ENCODE measurements at places on chromosomes 2 and 18. TPM values are rescaled to one million over a fixed set of nuclear protein-coding genes. Genes with fewer than 3 reads are reported as not detected.
A peak's percentile ranks its signal among the peaks of the same experiment; 100 is the strongest.

DNA sequence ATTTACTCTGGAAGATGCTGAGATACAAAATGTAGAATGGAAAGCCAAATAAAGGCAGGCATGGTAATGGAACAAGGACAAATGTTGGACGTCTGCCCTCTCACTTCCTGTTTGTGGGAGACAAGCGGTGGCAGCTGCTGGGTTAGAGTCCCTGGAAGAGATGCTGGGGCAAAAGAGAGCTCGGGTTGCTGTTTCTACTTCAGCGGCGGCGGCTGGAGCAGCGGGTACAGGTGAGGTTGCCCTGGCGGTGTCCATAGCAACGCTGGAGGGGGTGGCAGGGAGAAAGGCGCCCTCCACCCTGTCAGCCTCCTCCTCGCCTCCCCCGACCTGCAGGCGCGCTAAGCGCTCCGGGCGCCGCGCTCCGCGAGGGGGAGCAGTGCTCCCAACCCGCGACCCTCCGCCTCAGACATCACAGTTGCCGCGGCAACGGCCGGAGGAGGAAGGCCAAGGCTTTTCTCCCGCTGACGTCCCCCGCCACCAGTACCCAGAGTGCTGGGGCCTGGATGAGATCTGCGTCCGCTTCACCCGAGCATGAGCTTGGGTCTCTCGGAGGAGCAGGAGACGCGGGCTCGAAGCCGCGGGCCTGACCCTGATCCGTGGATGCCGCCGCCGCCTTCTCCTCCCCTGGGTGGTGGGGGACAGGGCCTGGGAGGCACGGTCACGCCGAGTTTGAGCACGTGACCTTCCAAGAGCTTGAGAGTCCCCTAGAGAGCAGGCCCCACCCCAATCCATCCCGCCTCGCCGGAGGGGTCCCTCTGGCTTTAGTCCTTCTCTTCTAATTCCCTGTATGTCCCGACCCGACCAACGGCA lies 65.6 kb downstream of the NOL4 start:
- H3K27ac ChIP-seq = no peak overlapping the region
- peaks cover 8% of the 10 kb centered on the region for H3K27me3 ChIP-seq
- H3K36me3 ChIP-seq = no peaks in the 10 kb centered on the region
- DNase-seq = peak; percentile 21

DNA sequence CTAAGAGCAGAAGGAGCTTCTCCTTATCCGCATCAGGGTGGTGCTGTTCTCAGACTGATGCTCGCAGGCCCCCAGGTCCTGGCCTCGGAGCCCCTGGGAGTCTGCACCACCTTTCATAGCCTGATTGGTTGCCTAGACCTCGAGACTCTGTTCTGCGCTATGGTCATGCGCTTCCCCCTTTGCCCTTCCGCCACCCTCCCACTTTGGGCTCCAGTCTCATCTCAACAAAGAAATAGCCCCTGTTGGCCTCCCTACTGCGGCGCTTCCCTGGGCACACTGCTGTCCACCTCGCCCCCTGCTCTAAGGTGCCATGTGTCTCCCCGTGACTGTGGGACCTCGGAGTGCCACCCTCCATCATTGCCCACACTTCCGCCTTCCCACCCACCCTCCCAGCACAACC lies 102.9 kb upstream of the TWIST2 start:
- H3K27me3 ChIP-seq = no peaks in the 10 kb centered on the region
- no peak for DNase-seq
- no peaks in the 10 kb centered on the region for H3K36me3 ChIP-seq
- H3K27ac ChIP-seq = no peak overlapping the region

DNA sequence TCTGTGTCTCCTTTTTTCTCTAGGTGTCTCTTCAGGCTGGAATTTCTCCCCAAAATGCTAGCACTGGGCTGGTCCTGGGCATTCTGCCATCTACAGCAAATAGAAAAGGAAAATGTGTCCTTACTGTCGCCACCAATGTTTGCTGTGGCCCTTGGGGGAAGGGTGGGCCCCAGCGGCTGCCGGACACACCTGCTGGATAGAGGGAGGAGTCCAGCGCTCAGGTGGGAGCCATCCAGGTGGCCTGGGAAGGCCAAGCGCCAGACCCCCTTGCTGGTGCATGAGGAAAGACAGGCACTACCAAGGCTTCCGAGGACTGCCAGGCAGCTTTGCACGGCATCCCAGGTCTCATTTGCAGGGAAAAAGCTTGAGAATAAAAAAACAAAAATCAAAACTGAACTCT lies 147.7 kb upstream of the GATA6 start:
- no peaks in the 10 kb centered on the region for H3K36me3 ChIP-seq
- no peak overlapping the region for H3K4me3 ChIP-seq

- no peaks in the 10 kb centered on the region for H3K27me3 ChIP-seq
- H3K4me1 ChIP-seq = no peaks in the 10 kb centered on the region
- H3K27ac ChIP-seq = no peak overlapping the region
- no peaks in the 10 kb centered on the region for H3K36me3 ChIP-seq
Observed at GRCh38 chr2:239087046-239087710, 239.3 kb downstream of the TWIST2 start.

DNA sequence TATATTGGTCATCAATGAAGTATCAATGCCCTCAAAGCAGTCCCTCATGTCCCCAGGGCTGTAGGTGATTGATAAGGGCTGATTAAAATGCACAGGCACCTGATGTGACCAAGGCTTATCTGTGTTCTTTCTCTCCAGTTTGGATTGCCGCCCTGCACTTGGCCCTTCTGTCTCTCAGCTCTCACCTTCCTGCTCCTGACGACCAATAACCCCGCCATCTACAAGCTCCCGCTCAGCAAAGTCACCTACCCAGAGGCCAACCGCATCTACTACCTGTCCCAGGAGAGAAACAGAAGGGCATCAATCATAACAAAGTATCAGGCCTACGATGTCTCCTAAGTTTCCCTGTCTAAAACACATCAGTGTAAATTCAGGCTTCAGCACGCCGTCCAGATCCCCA lies 41.8 kb upstream of the SLC14A1 start:
- no peaks in the 10 kb centered on the region for H3K27me3 ChIP-seq
- H3K27ac ChIP-seq = no peak overlapping the region
- no peak overlapping the region for H3K4me3 ChIP-seq
- H3K36me3 ChIP-seq = no peaks in the 10 kb centered on the region
- H3K4me1 ChIP-seq = no peaks in the 10 kb centered on the region

DNA sequence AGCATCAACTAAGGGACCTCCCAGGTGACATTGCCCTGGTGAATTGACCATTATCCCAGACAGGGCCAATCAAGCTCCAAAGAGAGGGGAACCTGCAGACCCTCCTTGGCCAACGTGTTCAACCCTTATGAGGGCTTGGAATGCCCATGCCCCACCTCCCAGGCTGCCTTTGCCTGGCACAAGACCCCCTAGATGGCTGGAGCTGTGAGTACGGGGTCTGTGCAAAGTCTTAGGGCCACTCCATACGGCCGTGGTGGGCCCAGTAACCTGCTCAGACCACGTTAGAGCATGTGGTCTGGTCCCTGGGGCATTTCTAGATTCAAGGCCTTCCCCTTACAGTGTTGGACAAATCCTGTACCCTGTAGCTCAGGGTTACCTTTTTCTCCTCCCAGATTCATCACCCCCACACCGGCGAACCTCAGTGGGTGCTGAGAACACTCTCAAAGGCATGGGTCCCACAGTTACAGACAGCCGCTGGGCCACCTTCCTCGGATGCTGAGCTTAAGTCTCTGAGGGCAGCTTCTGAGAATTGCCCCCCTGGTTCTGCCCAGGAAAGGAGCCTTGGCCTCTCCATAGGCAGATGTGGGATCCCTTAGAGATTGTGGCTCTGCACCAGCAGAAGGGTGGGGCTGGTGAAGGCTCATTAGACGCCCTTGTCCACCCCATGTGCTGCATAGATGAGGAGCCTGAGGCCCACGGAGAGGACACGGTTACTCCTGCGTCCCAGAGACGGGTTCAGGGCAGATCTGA lies 18.3 kb upstream of the KCNK3 start:
- no peak overlapping the region for H3K27ac ChIP-seq
- no peak for DNase-seq
- no peaks in the 10 kb centered on the region for H3K4me1 ChIP-seq
- no peaks in the 10 kb centered on the region for H3K36me3 ChIP-seq
- no peaks in the 10 kb centered on the region for H3K27me3 ChIP-seq
- H3K4me3 ChIP-seq = no peak overlapping the region

DNA sequence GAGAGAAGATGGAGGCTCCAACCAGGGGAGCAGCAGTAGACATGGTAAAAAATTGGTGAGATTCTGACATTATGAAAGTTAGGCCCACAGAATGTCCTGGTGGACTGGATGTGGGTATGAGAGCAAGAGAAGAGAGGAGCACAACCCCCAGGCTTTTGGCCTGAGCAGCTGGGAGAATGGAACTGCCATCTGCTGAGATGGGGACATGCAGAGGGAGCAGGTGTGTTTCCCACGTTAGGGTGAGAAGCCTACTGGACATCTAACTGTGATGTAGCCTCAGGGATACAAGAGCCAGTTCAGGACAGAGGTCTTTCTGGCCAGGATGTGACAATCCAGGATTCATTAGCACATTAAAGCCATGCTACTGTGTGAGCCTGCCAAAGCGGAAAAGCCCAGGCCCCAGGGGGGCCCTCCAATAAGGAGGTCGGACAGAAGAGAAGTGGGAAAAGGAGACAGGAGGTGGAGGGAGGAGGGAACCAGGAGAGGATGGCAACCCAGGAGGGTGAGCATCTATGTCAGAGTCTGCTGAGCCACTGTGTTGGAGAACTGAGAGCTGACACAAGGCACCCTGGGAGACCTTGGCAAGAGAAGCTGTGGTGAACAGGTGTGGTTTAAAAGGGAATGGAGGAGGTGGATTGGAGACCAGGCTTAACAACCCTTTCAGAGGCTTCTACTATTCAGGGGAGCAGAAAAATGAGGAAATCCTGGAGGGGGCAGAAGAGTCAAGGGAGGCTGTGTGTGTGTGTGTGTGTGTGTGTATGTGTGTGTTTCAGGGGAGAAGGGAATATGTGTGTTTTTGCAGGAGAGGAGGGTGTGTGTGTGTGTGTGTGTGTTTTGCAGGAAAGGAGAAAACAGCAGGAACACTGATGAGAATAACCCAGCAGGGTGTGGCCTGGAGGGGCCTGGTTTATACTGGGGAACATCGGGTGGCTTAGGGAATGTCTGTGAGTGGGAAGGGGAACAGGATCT lies 10.5 kb downstream of the CYB5A start:
- peaks cover 51% of the 10 kb centered on the region for H3K4me1 ChIP-seq
- peak overlapping the region; percentile 54 for H3K27ac ChIP-seq
- H3K4me3 ChIP-seq = no peak overlapping the region
- no peaks in the 10 kb centered on the region for H3K27me3 ChIP-seq

DNA sequence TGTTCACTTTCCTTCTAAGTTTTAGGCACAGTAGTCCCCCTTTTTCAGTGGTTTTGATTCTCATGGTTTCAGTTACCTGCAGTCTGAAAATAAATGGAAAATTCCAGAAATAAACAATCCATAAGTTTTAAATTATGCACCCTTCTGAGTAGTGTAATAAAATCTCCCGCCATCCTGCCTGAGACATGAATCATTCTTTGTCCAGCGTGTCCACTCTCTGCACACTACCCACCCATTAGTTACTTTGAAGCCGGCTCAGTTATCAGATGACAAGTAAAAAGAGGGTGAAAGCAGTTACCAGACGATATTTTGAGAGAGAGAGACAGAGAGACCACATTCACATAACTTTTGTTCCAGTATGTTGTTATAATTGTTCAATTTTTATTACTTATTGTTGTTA lies 400.5 kb downstream of the TMX3 start:
- no peaks in the 10 kb centered on the region for H3K27me3 ChIP-seq
- no peaks in the 10 kb centered on the region for H3K4me1 ChIP-seq
- H3K36me3 ChIP-seq = no peaks in the 10 kb centered on the region

- no peaks in the 10 kb centered on the region for H3K27me3 ChIP-seq
- H3K36me3 ChIP-seq = peaks cover 6% of the 10 kb centered on the region
- no peak overlapping the region for H3K27ac ChIP-seq
- H3K4me3 ChIP-seq = no peak overlapping the region
Observed at GRCh38 chr18:12998332-12999060, 7.3 kb downstream of the CEP192 start.

DNA sequence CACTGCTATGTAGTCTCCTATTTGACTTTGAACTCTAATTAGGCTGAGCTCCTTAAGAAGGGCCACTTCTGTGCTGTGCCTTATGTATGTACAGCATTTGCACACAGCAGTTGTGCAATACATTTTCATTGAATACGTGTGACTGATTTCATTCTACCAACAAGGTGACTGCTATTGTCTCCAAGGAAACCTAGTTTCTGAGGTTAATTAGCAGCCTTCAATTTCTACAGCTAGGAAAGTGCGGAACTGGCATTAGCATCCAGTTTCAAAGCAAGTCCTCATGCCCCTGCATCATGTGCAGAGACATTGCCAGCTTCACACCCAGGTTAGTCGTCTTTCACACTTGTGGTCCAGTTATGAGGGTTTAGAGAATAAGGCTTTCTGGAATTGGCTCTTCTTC lies 58.6 kb downstream of the NCK2 start:
- H3K27me3 ChIP-seq = no peaks in the 10 kb centered on the region
- no peaks in the 10 kb centered on the region for H3K36me3 ChIP-seq
- H3K27ac ChIP-seq = no peak overlapping the region

- no peaks in the 10 kb centered on the region for H3K4me1 ChIP-seq
- H3K4me3 ChIP-seq = no peak overlapping the region
- no peaks in the 10 kb centered on the region for H3K27me3 ChIP-seq
- no peak overlapping the region for H3K27ac ChIP-seq
- no peak for DNase-seq
- no peaks in the 10 kb centered on the region for H3K36me3 ChIP-seq
Observed at GRCh38 chr2:98833172-98833916, 102.4 kb upstream of the MGAT4A start.

GRCh38 chr2:96637385-96638143 lies 548 bp downstream of the KANSL3 start:
- peaks cover 6% of the 10 kb centered on the region for H3K4me1 ChIP-seq
- peak; percentile 86 for DNase-seq
- H3K27me3 ChIP-seq = no peaks in the 10 kb centered on the region
- no peaks in the 10 kb centered on the region for H3K36me3 ChIP-seq

GRCh38 chr2:47607005-47607679 lies 175.8 kb upstream of the MSH6 start:
- H3K36me3 ChIP-seq = no peaks in the 10 kb centered on the region
- H3K4me3 ChIP-seq = no peak overlapping the region
- DNase-seq = no peak
- H3K27me3 ChIP-seq = no peaks in the 10 kb centered on the region
- H3K27ac ChIP-seq = no peak overlapping the region

The CENPA gene
- not detected for total RNA-seq

The CRYGD gene
- total RNA-seq = not detected

The MOGAT1 gene
- total RNA-seq = 0.38 TPM

The CFAP65 gene
- total RNA-seq = 0.12 TPM

All from pancreas (tissue), 10 donors.